Lower lobe of right lung (tissue), 2 donors: ENCODE measurements at places on chromosomes 13 and 19. TPM values are rescaled to one million over a fixed set of nuclear protein-coding genes. Genes with fewer than 3 reads are reported as not detected.

KCNK6 gene
- 11.5 TPM for total RNA-seq

GRCh38 chr13:101449790-101450748 is 2.4 kb upstream of the ITGBL1 start:
- DNase-seq, result no peak

DNA sequence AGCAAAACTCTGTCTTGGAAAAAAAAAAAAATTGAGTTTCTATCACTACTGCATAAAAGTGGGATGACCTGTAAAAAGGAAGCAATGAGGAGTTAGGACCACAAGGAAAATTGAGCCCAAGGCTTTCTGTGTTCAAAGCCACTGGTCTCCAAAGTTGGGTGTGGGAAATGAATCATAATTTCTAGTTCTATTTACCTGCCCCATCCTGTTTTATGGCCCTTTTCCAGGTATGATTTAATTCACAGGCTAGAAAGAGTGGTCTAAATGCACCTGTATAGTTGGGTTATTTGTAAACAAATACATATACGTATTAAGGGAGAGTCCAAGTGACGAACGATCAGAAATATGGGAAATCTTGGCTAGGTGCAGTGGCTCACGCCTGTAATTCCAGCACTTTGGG is 5.9 kb upstream of the DCAF15 start:
- DNase-seq, result no peak

DNA sequence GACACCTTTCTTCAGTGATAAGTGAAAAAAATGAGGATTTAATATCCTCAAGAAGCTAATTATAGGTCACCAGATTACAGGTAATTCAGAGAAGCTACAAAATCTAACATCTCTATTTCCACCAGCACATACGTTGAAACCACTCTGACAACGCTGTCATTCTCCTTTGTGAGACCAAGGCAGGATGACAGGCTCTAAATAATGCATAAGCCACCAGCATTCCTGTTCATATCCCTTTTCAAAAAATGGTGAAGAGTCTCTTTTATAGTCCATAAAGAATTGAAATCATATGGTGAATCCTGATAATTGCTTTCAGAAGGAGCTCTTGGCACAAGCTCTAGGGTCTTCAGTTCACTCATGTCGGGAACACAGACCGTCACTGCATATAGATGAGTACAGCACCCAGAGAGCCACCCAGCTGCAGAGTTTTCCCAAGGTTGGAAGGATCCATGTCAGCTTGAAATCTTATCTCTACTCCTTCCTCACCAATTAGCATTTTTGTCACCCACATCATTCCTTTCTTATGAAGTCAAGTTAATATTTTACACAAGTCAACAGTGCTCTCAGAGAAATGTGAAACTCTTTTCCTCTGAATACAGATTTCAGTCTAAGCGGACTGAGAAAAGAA is 431.4 kb downstream of the TBC1D4 start:
- no peak for DNase-seq

- no peak for DNase-seq
These were observed 417.3 kb downstream of the DIAPH3 start for GRCh38 chr13:59746291-59746962.

GRCh38 chr19:55651236-55651635 is 3.2 kb downstream of the CCDC106 start:
- DNase-seq, result no peak

DNA sequence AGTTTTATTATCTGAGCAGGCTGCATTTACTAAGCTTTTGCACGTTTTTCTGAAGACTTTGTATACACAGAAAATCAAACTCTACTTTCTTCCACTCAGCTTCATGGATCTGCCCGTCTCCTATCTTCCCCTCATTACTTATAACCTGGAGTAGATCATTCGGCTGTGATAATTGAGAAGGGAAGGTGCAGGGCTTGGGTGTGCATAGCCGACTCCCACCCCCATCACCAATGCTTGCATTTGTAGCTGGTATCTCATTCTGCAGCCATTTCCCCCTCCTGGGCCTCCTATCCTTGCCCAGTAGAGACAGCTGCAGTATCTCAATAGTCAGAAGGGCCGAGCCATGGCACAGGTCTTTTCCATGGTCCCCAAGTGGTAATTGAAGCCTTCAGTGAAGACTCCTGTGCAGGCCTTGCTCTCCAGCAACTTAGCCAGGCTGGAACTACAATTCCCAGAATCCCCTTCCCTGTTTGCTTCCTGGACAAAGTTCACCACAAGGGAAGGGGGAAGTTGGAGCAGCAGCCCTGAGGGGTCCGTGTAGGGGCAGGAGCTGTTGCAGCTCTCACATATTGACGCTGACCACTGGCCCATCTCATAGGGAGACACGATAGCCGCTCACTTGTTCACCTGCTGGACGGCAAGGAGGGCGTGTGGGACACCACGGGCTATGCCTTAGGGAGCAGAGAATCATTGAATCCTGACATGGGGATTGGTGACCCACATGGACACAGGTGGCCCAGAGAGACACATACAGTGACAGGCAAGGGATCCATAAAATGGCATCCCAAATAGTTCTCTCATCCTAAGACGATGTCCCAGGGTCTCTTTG is 2.1 kb upstream of the SIGLEC8 start:
- DNase-seq, result no peak

- DNase-seq, result no peak
These were observed 87.4 kb upstream of the ARHGEF7 start for GRCh38 chr13:111027458-111028439.

GRCh38 chr19:18672606-18673337 is 10.7 kb upstream of the CRTC1 start:
- no peak for DNase-seq

GRCh38 chr19:13290741-13291140 is 140.5 kb downstream of the IER2 start:
- DNase-seq, result no peak

- DNase-seq, result no peak
These were observed 599 bp downstream of the ZNF331 start for GRCh38 chr19:53538378-53539109.
